Karpas-422 (cell line): ENCODE measurements at places on chromosomes 7 and 10. TPM values are rescaled to one million over a fixed set of nuclear protein-coding genes. Genes with fewer than 3 reads are reported as not detected.

DNA sequence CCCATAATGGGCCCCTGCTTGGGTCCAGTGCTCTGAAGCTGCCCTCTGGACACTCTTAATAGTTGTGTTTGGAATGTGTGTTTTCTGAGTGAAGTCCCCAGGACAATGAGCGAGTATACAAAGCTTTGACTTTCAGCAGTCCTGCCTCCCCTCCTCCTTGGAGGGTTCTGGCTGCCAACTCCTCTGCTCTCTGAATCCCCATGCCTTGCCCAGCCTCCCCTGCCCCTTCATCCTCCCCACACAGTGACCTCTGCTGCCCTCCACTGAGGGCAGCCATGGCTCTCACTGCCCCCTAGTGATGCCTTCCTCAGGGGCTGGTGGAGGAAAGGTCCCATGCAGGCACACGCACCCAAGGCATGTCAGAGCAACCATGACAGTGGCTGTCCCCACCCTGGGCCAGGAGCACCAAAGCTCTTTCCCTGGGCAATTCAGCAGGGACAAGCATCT, 40.9 kb downstream of the FRMPD2 start:
- DNase-seq: no peak

GRCh38 chr7:101937717-101938514, 120.5 kb downstream of the CUX1 start:
- DNase-seq: no peak

- no peak for DNase-seq
These were observed 77.5 kb upstream of the PHYHIPL start for GRCh38 chr10:59098831-59099452.

DNA sequence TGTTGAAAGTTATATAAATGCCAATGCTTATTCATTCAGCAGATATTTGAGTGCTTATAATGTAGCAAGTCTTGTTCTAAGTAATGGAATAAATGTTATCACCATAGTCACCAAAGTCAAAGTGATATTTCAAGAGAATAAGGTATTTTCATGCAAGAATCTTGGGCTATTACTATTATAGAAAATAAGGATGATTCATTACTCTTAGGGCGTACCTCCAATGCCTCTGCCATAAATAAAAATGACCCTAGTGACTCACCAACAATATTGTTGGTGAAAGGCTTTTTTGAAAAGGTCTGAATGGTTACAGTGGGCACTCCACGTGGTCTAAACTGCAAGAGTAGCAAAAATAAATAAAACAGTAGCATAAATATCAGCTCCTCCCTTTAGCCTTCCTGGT, 68.4 kb downstream of the RALA start:
- no peak for DNase-seq

The POLR2J3 gene
- 45.5 and 57.8 TPM in 2 replicates for total RNA-seq

- DNase-seq: no peak
These were observed 29.2 kb downstream of the DLD start for GRCh38 chr7:107920048-107920772.

DNA sequence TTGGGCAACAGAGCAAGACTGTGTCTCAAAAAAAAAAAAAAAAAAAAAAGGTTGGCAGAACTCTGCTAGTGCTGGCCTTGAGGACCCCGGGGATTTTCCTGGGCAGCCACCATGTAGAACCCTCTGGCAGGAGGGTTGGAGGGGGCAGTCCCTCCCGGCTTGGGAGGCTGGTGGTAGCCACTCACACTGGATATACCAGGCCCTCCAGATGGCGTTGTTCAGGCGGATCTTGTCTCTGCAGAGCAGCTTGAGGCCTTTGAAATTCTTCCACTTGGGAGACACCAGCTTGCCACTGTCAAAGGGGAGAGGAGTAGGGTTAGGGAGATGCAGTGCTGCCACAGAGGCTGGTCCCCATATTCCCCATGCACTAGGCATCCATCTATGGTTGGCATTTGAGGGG, 8.4 kb downstream of the MLXIPL start:
- peak; percentile 55 for DNase-seq

- no peak for DNase-seq
These were observed 28.7 kb downstream of the ZCCHC24 start for GRCh38 chr10:79416578-79417255.

DNA sequence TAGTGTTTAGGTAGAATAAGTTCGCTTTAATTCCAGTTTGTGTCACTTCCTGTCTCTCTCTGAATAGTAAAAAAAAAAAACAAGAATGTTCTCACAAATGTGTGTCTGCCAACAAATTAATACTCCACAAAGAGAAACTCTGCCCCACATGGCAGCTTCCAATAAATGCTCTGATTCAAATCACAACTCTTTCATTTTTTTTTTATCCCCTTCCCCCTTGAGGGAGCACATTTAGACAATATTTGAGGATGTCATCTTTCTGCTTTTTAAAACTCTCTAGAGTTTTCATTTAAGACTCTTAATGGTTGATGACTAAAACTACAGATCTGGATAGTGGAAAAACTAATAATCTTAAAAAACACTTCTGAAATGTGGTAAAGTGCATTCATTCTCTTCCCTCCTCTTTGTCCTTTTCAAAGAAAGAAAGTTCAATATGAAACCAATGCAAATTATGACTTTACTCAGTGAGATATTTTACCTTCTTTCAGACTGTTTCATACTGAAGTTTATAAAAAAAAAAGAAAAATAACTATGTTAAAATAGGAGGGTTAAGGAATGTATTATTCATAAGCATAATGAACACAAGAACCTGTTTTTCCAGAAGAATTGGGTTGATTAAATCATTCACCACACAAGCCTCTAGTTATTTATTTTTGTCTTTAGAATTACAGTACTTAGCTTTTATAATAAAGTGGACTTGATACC, 42.3 kb downstream of the ARID5B start:
- no peak for DNase-seq

The PDZD7 gene
- total RNA-seq: 2.6 and 3.0 TPM in 2 replicates

The TEX36 gene
- not detected in 2 replicates for total RNA-seq

The UBN2 gene
- total RNA-seq: 5.6 and 8.9 TPM in 2 replicates

GRCh38 chr10:25694971-25695370, 239.1 kb upstream of the MYO3A start:
- DNase-seq: no peak

GRCh38 chr10:16242859-16243613, 193.8 kb upstream of the PTER start:
- no peak for DNase-seq

DNA sequence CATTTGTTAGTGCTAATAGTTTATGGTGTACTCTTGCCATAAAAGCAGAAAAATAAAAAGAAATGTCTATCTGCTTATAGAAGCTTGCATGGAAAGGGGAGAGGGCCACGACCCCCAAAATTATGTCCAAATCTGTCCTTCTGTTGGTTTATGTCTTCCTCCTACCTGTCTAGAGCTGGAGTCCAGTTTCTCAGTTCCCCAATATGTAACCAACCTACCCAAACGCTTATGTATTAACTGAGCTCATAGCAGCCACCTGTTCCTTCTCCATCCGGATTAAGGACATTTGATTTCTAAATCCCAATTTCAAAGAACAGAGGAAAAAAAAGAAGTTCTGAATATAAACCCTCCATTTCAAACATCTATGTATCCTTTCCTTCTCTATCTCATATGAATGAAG, 30.3 kb upstream of the TPK1 start:
- no peak for DNase-seq

The TAC1 gene
- total RNA-seq: not detected in 2 replicates

GRCh38 chr10:58579011-58579655, 66.5 kb downstream of the BICC1 start:
- no peak for DNase-seq

The CPN1 gene
- total RNA-seq: not detected in 2 replicates

The PRR15 gene
- not detected in 2 replicates for total RNA-seq

DNA sequence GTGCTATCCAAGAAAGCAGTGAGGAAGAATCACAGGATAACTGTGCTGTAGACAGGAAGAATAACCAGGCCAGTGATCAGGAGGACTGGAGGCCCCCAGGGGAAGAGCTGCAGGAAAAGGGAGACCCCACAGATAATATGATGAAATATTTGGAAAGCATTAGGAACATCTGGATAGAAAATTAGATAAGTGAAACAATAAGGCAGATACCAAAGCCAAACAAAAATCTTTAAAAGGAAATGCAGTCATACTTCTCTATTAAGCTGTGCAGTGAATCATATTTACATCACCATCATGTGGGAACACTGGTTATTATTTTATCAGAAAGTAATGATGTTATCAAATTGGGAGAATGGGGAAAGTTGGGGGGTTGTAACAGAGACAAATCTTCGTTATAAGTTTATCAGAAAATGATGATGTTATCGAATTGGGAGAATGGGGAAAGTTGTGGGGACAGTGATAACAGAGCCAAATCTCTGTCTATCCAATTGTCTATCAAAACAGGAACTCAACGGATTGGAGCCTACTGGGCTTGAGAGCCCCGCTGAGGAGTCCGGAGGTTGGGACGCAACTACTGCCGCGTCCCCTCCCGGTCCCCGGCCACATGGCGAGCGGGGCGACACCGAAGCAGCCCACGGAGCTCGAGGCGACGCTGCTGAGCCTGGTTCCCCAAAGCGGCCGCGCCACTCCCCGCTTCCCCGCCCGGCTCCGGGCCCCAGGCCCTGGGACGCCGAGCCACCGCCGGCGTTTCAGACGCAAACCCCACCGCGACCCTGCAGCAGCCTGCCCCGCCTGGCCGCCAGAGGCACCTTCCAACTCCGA, 14.0 kb upstream of the RALA start:
- DNase-seq: no peak

DNA sequence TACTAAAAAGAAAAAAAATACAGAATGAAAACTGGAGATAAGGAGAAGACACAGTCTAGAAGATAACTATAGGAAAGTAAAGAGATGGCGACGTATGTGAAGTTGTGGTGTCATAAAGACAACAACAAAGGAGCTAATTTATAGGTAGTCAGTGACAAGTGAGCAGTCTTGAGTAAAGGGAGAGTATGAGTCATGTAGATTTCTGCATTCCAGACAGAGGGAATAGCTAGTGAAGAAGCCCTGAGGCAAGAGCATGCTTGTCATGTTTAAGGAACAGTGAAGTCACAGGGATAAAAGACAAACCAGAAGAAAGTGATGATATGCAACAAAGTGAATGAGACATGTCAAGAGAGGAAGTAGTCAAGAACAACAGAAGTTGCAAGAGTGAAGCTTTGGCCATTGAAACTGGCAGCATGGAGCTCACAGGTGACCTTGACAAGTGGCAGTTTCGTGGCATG, 2.3 kb upstream of the MIOS start:
- DNase-seq: no peak

- peak; percentile 71 for DNase-seq
These were observed 181.1 kb downstream of the NRP1 start for GRCh38 chr10:33153251-33153967.

GRCh38 chr7:32378988-32379387, 111.2 kb downstream of the LSM5 start:
- no peak for DNase-seq

The FFAR4 gene
- not detected in 2 replicates for total RNA-seq

- no peak for DNase-seq
These were observed 89.2 kb upstream of the TOMM7 start for GRCh38 chr7:22911889-22912288.

DNA sequence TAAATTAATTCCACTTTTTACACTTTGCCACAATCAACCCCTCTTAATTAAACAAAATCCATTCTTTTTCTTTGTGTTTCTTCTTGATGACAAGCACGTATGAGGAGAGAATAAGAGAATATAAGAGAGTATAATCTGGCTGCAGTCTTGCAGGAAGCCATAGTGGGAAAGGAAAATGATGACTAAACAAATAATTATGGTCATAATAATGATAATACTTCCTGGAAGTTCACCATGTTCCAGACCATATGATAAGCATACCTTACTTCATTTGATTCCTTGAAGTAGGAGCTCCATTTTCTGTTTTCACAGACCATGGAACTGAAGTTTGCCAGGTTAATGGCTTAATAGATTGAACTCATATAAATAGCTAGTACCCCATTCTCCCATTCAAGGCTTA, 237.8 kb downstream of the SEMA3D start:
- no peak for DNase-seq

- no peak for DNase-seq
These were observed 209.4 kb downstream of the POU6F2 start for GRCh38 chr7:39187130-39187529.
